SK-N-MC (cell line): ENCODE measurements at places on chromosomes 2 and 18.

DNA sequence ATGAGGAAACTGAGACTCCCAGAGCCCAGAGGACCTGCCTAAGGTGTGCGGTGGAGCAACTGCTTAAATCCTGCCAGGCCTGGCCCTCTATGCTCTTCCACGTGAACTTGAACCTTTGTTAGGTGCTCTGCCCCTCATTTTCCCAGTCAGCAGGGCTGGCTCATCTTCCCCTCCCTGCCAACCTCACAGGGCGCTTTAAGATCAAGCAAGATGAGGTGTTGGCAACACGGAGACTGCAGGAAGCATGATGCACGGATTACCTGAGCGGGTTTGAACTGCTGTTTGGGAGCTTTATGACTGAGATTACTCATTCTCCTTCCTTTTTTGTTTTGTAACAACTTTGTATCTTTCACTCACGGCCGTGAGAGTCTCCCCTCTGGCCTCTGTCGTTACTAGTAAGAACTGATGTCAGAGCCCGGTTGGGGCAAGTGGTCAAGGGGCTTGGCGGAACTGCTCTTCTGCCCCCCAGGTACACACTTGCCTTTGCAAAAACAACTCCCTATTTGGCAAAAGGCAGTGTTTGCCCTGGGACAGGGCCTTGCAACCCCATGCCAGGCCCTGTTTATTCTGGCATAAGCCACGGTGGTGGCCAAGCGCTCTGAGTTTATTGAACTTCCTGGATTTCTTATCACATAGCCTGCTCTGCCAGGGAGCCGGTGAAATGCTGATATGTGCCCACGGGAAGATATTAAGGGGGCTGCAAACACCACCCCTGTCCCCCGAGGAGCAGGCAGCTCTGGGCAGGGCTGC is 127.8 kb downstream of the INHBB start:
- no peak for DNase-seq

DNA sequence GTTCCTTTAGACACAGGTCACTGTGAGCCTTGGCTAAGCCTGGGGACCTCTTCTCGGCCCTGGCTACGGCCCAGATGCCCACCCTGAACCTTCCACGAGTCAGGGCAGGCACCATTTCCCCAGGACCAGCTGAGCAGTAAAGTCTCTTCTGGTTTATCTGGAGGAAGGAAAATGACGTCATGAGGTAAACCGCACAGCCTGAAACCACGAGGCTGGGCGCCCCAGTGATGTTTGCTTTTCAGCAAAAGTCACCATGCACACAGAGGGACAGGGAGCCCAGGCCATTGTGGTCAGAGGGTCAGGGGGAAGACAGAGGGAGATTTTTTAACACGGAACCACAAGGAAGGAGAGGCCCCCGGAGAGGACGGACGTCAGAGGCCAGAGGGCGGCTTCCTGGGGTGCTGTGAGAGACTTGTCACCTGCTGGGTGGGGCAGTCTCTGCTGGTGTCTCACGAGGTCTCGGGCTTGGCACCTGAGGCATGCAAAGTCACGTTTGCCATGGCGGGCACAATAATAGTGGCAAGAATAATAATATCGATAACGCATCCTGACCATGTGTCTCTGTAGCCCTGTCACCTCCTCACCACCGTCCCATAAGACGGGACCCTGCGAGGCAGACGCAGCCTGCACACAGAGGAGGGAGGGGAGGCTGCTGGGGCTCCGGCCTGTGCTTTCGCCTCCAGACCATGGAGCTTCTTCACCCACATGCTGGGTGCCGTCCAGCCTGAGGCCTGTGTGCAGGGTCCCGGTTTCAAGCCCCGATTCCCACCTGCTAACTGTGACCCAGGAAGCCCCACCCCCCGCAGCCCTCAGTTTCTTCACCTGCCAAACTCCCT is 33.2 kb upstream of the FOSL2 start:
- no peak for DNase-seq

- no peak for DNase-seq
Observed at GRCh38 chr2:174704061-174704460, 60.2 kb downstream of the CHRNA1 start.

GRCh38 chr2:30744823-30745222 is 62.4 kb downstream of the CAPN13 start:
- no peak for DNase-seq

DNA sequence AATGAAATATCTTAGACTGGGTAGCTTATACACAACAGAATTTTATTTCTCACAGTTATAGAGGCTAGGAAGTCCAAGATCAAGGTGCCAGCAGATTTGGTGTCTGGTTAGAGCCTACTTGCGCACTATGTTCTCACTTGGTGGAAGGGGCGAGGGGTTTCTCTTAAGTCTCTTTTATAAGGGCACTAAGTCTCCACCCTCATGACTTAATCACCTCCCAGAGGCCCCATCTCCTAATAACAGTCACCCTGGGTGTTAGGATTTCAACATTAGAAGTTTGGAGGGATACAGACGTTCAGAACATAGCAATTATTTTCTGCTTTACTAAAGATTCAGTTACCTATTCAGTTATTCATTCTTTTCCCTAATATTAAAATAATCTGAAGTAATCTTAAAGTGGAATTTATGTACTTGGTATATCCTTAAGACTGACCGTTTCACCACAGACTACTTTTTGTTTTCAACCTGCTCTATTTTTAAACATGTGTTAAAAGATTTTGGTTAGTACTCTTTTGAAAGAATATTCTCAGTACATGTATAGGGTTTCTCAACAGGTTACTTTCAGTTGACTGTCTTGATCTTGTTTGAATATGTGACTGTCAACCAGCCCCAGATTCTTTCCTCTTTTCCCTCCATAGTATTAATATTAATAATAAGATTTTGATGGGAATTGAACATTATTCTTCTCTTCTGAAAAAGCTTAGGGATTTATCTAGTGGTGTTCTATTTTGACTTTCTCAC is 130.0 kb downstream of the TAF4B start:
- DNase-seq = no peak

DNA sequence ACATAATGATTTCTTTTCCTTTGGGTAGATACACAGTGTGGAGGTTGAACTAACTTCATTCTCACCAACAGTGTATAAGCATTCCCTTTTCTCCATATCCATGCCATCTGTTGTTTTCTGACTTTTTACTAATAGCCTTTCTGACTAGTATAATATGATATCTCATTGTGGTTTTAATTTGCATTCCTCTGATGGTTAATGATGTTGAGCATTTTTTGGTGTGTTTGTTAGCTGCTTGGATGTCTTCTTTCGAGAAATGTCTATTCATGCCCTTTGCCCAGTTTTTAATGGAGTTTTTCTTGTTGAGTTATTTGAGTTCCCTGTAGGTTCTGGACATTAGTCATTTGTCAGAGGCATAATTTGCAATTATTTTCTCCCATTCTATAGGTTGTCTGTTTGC is 59.8 kb downstream of the MARCHF4 start:
- no peak for DNase-seq

DNA sequence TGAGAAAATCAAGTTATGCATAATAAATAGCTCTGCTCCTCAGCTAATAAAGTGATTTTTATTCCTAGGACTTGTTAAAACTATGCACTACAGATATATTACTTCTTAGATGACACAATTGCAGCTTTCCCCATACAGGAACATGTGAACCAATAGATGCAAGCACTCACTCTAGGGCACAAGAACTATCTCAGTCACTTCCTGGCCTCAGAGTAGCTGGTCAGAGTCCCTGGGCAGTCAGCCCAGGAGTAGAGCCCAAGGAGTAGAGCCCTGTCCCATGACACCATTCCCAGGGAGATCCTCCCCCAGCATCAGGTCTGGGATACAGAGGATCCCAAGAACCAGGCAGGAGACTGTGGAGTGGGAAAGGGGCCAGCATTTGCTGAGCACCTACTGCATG is 2.7 kb downstream of the TNS1 start:
- no peak for DNase-seq

DNA sequence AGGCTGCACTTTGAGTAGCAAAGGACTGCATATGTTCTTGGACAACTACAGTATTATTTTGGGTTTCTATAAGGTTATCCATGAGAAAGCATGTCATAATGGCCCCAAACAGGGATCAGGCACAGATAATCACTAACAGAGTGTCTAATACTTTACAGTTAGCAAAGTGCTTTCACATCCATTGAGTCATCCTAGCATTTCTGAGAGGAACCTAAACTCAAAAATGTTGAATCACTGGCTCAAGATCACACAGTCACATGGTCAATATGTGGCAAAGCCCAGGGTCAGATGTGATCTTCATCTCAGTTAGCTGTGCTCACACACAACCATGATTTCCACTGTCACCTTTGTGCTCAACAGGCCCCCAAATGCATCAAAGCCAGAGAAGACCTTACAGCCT is 156.1 kb upstream of the VRK2 start:
- DNase-seq = no peak

GRCh38 chr2:203062126-203062525 is 47.5 kb downstream of the NBEAL1 start:
- no peak for DNase-seq

GRCh38 chr2:112621790-112622527 is 23.8 kb upstream of the SLC20A1 start:
- no peak for DNase-seq

DNA sequence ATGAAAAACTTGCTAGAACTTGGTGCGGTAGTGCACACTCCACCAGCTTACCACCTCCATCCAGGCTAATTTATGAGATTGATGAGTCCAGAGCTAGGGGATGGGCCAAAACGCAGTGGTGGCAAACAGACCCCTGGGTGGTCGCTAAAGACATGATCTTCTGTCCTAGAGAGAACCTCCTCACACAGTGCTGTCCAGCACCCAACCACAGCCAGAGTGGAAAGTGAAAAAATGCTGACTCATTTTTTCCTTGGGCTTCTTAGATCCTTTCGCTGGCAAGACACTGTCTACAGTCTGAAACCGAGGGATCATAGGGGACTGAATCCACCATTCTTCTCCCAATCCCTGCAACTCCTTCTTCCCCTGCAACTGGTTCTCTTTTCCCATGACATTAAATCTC is 4.1 kb downstream of the ANTXR1 start:
- no peak for DNase-seq

GRCh38 chr18:39776766-39777165 is 2178.3 kb upstream of the PIK3C3 start:
- DNase-seq = no peak

GRCh38 chr2:85415980-85416650 is 2.4 kb upstream of the SH2D6 start:
- DNase-seq = no peak

DNA sequence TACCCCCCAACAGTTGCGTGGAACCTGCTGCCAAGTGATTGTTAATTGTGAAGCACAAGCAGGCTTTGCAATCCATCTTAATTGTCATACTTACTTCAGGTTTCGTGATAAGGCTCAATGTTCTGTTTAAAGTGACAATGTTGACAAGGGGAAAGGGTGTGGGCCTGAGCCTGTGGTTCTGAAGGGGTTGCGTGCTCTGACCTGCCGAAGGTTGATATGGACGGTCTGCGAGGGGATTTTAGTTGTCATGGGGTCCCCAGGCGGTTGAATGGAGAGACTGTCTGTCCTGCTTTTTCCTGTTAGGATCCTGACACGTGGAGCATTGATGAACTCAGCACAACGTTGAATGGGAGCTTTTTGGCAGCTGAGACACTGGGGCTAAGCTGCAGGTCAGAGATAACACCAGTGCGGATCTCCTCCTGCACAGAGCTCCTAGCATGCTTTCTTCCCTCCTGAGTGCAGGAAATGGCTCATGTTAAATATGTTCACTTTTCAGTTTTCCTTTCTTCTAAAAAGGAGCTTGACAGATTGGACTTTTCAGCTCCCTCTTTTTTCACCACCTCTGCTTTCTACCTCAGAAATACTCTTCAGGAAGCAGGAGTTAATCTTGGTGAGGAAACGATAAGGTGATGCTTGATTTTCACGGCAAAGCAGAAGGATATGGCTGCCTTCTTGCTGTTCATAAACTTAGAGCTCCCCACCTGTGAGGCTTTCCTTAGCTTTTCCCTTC is 62.9 kb upstream of the ZEB2 start:
- no peak for DNase-seq

DNA sequence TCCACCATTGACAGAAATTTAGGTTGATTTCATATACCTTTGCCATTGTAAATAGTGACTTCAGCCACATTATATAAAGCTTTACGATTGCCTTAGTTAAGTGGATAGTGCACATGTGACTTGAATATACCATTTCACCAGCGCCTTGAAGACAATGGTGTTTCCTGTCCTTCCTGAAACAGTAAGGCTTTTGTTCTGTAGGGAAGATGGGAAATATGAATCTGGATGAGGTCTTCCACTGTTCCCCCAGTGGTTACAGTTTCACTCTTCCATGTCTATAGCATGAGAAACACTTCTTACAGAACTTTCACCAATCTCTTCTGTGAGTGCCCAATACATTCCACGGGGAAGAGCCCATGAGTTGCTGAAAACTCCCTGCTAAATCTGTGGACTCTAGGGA is 240.5 kb downstream of the TRIB2 start:
- DNase-seq = no peak

- DNase-seq = no peak
Observed at GRCh38 chr2:26735097-26735496, 29.0 kb upstream of the SLC35F6 start.

DNA sequence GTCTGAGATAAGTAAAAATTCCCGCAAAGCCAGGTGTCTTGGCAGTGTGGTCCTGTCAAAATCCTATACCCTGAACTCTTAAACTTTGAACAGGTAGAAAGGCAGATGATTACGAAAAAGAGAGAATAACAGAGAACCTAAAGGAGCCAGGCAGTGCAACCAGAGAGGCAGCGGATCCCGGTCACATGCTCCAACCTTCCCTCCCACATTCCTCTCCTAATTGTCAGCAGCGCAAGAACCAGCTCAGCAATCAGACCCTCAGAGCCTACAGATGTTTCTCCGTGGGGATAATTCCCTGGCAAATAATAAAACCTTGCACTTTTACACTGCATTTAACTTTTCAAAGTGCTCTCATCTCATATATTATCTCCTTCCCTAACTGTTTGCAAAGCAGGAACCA is 124.8 kb downstream of the EPHA4 start:
- DNase-seq = no peak

DNA sequence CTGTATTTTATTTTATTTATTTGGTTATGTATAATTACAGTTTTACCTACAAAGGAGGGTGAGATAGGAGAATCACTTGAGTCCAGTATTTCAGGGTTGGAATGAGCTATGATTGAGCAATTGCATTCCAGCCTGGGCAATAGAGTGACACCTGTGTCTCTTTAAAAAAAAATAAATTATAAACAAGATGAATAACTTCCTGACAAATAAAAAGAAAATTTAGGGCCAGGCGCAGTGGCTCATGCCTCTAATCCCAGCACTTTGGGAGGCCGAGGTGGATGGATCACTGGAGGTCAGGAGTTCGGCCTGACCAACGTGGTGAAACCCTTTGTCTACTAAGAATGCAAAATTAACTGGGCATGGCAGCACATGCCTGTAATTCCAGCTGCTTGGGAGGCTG is 17.3 kb downstream of the MTA3 start:
- DNase-seq = no peak

DNA sequence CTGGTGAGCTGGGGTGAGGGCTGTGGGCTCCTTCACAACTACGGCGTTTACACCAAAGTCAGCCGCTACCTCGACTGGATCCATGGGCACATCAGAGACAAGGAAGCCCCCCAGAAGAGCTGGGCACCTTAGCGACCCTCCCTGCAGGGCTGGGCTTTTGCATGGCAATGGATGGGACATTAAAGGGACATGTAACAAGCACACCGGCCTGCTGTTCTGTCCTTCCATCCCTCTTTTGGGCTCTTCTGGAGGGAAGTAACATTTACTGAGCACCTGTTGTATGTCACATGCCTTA is 10.5 kb downstream of the PROC start:
- no peak for DNase-seq

GRCh38 chr2:25190536-25190935 is 22.2 kb upstream of the POMC start:
- DNase-seq = no peak
